ENCODE measurements at places on chromosomes 3 and 15.

- no peak for DNase-seq
Measured at GRCh38 chr3:136805795-136806194, 13.1 kb upstream of the SLC35G2 start.

- DNase-seq = no peak
Measured at GRCh38 chr3:13689373-13690260, 140.7 kb downstream of the FBLN2 start.

- no peak for DNase-seq
Measured at GRCh38 chr3:43061101-43061895, 44.6 kb downstream of the POMGNT2 start.

DNA sequence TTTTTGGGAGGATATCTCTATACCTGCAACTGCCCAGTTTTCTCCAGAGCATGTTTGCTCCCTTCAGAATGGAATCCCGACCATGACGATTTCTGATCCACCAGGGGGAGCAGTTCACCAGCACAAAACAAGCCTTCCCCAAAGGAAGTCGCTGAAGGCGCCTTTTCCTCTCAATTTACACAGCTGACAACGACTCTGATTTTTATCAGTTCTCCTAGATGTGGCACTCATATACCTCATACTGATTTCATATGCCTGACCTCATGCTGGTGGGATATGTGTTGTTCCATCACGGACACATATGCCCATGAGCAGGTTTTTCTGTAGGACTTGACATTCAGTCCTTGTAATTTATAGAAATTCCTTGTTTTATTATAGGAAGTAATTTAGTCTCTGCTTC lies 1028.2 kb downstream of the MCTP2 start:
- peak; percentile 22 for DNase-seq

- no peak for DNase-seq
Measured at GRCh38 chr3:168322941-168323340, 227.2 kb upstream of the GOLIM4 start.

GRCh38 chr3:57699591-57699990 lies 6.7 kb upstream of the DENND6A start:
- no peak for DNase-seq

- no peak for DNase-seq
Measured at GRCh38 chr3:16240229-16241023, 24.3 kb downstream of the DPH3 start.

DNA sequence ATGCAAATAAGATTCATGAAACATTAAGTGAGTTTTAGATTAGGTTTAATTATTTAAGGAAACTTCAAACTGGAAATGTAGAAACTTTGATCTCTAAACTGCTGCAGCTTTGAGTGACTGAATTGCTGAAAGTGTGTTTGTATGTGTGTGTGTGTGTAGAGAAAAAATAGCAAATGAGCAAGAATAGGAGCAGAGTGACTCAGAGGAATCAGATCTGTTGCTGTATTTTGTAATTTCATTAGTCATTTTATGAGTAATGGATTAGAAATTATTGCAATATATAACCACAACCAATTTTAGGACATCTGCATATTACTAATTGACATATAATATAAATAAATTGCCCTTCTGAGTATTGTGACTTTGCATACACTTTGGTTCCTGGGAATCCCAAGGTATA lies 52.8 kb upstream of the SLC9A9 start:
- DNase-seq = no peak

DNA sequence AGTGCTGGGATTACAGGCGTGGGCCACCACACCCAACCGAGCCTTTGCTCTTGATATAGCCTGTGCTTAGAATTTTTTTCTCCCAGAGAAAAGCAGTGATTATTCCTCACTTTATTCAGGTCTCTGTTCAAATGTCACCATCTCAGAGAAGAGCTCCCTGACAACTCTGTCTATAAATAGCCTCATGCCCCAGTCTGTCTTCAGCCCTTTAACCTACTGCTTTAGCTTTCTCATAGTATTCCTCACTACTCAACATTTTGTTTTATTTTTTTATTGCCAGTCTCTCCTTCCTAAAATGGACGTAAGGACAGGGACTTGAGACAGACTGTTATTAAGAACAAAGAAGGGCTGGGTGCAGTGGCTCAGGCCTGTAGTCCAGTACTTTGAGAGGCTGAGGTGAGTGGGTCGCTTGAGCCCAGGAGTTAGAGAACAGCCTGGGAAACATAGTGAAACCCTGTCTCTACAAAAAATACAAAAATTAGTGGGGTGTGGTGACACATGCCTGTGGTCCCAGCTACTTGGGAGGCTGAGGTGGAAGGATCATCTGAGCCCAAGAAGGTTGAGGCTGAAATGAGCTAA lies 78.7 kb upstream of the TTBK2 start:
- no peak for DNase-seq

DNA sequence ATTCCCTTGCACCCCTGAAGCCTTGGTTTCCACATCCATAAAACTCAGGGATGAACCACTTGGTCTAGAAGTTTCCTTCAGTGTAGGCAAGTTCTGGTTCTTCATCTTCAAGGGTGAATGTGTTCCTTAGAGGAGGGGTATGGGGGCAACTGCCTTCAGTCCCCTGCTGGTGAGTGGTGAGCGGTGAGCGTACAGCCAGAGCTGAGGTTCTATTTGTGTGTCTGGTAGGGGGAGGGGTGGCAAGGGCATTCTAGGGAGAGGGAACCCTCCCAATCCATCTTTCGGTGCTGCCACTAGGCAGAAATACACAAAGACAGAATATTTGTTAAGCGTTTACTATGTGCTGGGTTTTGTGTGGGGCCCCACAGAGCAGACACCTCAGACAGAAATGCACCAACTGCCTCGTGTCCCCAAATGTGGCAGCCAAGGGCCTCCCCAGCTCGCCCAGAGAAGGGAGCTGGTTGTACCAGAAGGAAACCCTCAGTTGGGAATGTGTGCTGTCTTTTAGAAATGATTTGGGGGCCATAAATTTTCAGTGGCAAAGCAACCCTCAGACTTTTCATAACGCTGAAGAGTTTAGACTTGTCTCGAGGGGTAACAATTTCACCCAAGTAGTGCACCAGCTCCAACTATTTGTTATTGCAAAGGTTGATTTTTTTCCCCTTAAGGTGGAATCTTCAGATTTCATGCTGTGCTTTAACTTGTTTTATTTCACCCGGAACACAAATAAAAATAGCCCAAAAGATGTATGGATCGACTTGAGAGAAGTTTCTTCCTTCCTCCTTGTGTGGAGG lies 137.6 kb downstream of the FBLN2 start:
- DNase-seq = no peak

GRCh38 chr3:115588201-115589115 lies 34.9 kb upstream of the GAP43 start:
- no peak for DNase-seq

DNA sequence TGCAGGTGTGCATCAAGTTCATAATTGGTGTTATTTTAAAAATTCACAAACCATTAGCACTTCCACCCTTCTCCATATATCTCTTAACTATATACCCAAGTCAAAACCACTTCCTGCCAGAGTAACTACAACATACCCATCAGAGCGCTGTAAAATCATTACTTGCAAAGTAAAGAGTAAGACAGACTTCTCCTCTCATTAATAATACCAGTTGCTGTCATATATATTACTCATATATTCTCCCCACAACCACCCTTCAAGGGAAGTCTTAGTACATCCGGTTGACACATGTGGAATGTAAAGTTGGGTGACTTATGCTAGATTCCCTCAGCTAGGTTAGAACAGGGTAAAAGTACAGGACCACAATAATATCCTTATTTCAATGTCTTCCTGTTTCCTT lies 5.6 kb downstream of the TERC start:
- no peak for DNase-seq

DNA sequence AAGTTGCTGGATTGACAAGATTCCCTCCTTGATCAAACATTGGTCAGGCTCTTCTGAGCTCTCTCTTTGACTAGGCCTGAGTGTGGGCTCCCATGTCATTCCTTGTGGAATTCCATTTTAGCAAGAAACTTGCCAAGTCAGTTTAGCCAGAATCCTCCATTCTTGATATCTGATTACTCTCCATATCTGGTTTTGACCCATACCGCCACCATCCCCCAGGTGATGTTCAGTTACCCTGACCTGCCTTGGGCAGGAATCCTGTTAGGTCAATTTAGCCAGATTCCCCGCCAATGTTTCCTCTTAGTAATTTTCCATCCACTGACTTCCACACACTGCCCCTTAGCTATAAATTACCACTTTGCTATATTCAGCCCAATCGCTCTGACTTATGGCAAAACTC lies 1.0 kb upstream of the PCCB start:
- no peak for DNase-seq

- DNase-seq = no peak
Measured at GRCh38 chr3:125062904-125063618, 7.3 kb upstream of the HEG1 start.

DNA sequence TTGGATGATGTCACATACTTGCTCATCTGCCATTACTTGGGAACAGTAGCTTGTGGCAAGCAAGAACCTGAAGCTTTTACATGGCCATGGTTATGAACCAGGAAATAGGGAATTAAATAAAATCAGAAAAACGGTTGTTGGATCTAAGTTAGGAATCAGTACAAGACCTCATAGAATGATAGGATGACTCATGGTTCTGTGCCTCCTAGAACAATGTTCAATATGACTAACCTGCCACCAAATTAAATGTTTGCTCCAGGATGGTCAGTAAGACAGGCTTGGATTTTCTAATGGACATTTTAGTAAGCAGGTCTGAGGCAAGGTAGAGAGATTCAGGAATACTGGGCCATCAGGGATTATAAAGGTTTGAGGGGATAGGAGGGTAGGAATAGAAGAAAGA lies 218.9 kb downstream of the PLOD2 start:
- no peak for DNase-seq

DNA sequence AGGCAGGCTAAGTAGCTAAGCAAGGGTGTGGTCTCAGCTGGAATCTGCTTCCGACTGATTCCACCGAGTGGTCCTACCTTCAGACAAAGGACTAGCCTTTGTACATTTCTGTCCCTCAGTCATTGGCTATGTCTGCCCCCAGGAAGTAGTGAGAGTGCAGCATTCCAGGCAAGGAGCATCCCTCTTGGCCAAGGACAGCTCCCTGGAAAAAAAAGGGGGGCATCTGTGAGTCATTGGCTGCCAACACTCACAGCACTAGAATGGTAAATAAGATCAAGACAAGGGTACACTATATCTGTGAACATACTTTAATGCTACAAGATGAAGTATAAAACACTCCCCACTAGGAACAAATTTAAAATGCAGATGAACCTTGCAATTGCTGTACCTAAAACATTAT lies 66.8 kb downstream of the STAC start:
- DNase-seq = no peak

DNA sequence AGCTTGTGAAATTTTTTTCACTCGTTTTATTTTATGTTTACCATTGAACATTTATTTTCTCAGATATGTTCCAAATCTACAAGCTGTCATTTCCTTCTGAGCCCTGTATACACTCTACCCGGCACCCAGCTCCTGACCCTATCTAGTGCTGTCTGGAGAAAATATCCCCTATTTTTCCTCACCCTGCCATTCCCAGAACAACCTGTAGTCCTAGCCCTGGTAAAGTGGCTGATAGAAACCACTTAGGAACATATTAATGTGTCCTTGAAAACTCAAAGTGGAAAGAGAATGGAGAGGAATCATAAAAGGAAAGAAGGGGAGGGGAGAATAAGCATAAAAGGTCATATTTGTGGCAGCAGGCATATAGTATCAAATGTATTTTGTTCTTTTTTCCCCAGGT lies 8.2 kb upstream of the TIMMDC1 start:
- DNase-seq = no peak

DNA sequence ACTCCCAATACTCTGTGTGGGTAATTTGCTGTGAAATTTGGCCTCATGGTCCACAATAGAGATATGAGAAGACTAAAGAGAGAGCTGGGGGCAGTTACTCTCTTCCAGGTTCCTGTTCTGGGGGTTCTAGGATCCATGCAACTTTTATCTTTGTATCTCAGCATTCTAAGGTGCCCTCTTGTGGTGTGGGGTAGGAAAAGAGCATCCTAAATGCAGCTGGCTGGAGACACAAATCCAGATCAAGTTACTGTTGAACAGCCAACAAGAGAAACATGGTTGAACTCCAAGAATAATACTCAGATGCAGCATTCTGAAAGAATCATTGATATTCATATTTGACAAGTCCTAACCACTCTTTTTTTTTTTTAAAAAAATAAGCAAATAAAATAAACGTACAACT lies 238.2 kb downstream of the GREM1 start:
- no peak for DNase-seq
